CD8-positive, alpha-beta T cell (primary cell): ENCODE measurements at places on chromosomes 7 and 10. TPM values are rescaled to one million over a fixed set of nuclear protein-coding genes. Genes with fewer than 3 reads are reported as not detected.

Gene ASB10
- not detected for total RNA-seq

Gene ASZ1
- total RNA-seq, result not detected

Gene GPR15LG
- not detected for total RNA-seq

Gene ASIC3
- 8.6 TPM for total RNA-seq

Gene RBM17
- 160 TPM for total RNA-seq

Gene BEND7
- total RNA-seq, result not detected

Gene SEM1
- 15.6 TPM for total RNA-seq

Gene COX19
- 42.4 TPM for total RNA-seq
